GM23338 (cell line): ENCODE measurements at places on chromosomes 2 and 18.

- peak; percentile 83 for DNase-seq
Measured at GRCh38 chr2:26692279-26692896, at the start of gene KCNK3. KCNK3 (plus strand) TSS chr2:26692722; CDS start chr2:26692876, 154 bp downstream.

DNA sequence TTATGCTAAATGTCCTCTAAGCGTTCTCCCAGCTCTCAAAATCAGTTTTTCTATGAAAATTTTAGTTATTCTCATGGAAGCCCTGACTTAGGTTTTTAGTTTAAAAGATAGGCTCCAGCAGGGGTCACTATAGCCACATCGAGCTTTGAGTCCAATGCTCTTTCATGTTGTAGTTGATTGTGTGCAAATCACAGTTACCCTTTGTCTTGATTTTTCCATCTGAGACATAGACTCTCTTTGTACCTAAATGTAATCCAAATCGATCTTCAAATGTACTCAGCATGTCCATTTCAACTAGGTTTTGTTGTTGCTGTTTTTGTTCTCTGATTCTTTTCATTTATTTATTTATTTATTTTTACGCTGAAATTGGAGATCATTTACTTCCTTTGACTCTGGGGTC lies 26.4 kb upstream of the MSTN start:
- peak; percentile 83 for DNase-seq

- DNase-seq, result no peak
Measured at GRCh38 chr2:113283704-113284284, 5.1 kb upstream of the PAX8 start.

DNA sequence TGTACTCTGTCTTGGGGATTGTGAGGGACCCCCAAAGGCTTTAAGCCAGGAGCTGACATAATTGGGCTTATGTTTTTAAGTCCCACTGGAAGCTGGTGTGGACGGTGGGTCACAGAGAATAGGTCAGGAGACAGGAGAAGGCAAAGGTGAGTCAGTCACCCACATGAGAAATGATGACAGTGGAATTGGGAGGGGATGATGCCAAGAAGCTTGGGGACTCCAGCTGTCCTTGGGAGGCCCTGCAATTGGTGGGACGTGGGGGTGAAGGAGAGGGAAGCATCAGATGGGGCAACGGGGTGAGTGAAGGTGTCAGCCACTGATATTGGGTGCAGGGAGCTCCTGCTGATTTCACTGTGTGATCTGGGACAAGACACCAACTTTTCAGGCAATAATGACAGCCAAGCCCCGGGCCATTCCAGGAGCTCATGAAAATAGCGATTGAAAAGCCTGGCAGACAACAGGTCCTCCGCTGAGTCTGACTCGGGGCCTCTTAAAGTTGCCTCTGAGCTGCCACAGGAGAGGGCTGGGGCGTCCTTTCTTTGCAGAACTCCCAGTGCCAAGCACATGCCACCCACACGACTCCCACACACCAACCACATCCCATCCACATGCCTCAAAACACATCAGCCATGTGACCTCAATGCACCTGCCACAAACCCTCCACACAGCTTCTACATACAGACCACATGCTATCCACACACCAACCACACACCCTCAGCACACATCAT lies 13.4 kb downstream of the TNS1 start:
- DNase-seq, result no peak

- DNase-seq, result no peak
Measured at GRCh38 chr2:109164739-109165221, 35.8 kb downstream of the SH3RF3 start.

DNA sequence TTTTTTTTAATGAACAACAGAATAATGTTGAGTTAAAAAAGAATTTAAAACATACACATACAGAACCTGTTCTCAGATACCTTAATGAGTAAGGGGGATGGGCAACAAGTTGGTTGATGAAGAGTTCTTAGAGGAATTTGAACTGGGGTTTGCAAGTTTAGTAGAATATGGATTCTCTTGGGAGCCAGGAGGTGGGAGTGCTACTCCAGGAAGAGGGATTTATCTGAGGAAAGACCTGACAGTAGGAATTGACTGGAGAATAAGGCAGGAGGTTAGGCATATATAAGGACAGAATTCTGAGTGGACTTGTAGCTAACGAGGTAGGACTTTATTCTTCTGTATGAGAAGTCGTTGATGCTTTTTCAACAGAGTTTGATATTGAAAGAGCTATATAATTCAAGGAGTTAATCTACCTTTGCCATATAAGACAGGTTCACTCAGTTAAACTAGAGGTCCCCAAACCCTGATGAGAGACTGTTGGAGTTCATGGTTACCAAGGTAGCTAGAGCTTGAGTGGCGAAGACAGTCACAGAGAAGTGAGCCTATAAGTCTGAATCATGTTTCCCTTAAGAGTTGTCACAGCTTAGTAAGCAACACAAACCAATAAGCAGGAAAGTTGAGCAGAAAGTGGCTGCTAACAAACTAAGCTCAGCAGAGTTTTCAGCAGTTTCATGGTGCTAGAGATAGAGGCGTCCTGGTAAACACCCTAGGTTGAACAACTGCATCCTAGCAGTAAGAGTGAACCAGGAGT lies 88.2 kb downstream of the NCOA1 start:
- DNase-seq, result peak; percentile 35

DNA sequence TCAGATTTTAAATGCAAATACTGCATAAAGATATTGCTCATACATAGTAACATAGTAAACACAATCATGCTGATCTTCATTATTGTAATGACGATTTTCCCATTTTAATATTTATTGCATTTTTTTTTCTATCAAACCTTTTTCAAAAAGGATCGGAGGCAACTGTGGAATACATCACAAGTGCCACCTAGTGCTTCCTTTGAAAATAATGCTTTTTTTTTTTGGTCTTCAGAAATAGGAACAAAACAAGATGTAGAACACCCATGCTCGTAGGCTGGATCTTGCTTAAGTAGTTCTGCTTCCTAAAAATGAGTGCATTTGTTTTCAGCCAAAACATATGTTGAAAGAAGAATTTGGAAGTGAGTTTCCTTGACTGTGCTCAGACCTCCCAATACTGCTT lies 35.7 kb upstream of the GPR155 start:
- DNase-seq, result peak; percentile 21

DNA sequence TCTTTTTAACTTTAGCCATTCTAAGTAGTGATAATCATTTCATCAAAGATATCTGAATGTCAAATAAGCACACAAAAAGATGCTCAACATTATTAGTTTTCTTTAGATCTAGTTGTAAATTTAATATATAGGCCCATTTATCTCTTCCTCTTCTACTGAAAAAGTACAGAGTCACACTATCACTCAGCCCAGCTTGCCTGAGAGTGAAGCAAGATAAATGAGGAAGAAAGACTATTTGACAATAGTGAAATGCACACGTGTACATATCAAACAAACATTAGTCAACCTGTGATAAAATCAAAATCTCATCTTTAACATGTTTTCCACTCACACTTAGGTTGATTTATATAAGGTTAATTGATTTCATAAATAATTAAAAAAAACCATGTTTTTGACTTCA lies 83.5 kb upstream of the CCDC195 start:
- DNase-seq, result no peak

GRCh38 chr18:29737620-29738019 lies 1304.9 kb downstream of the DSC3 start:
- no peak for DNase-seq

DNA sequence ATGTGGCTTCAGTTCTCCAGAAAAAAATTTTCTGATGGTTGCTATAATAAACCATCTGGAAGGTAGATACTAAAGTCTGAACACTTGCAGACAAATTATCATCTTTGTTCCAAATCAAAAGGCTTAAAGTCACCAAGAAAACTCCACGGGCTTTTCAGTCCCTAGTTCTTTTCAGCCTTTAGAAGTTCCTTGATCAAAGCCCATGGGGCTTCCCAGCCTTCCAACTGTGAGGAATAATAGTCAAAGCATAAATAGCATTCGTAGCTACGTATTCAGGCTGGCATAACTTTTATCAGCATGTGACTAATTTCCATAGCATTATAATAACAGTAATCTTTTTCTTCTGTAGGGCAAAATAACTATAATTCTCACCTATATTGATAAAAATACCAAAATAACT lies 13.9 kb downstream of the SCG2 start:
- DNase-seq, result peak; percentile 26
